ENCODE measurements at places on chromosomes 5 and 9. TPM values are rescaled to one million over a fixed set of nuclear protein-coding genes. Genes with fewer than 3 reads are reported as not detected.

Gene CDKN2B
- total RNA-seq: 1.8 TPM

DNA sequence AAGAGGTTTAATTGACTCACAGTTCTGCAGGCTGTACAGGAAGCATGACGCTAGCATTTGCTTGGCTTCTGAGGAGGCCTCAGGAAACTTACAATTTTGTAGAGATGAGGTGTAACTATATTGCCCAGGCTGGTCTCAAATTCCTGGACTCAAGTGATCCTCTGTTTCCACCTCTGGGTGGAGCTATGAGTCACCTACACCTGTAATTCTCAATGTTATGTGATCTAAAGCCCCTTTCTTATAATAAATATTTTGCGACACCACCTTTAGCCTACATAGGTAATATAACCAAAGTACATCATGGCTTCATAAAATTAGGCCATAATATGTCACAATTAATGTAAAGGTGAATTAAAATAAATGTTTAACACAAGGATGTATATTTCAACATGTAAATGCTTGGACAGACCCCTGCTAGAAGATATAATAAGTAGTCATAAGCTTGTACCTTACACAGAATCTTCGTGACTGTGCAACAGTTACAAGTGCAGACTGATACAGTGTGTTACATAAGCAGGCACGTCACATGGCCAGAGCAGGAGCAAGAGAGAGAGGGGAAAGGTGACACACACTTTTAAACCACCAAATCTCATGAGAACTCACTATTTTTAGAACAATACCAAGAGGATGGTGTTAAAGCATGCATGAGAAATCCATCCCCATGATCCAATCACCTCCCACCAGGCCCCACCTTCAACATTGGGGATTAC is 29.8 kb upstream of the SPINK4 start:
- DNase-seq: no peak

DNA sequence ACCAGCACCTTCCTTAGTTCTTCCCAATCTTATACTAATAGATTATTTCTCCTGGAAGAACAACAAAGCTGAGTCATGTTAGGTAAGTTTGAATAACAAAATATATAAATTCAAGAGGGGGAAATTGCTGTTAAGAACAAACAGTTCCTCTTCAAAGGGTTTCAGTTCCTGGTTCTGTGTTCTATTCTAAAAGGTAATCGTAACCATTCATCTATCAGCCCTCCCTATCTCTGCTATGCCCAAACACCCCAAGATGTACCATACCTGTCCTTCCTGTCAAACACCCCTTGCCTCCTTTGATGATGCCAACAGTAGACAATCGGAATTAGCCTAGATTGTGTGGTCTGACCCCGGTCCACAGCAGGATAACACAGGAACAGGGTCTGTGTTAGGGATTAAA is 4.2 kb upstream of the RNF180 start:
- DNase-seq: no peak

DNA sequence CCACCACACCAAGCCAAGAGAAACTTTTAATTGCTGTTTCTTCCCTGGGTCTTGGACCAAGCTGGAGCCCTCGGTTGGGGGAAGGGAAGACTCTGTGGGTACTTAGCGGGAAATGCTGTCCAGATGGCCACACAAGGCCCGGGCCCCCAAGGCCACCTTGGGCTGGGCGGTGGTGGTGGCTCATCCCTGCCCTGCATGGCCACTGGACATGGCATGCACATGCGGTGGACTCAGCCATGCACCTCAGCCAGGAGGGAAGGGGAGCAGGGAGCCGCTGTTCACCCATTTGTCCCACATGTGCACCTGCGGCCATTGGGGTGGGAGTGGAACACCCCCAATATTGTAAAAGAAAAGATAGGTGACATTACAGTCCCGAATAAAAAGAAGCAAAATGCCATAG is 72.4 kb downstream of the RGMB start:
- no peak for DNase-seq

- no peak for DNase-seq
These were observed 16.1 kb downstream of the SLC45A2 start for GRCh38 chr5:33968211-33969005.

All from left ventricle myocardium superior (tissue), 1 donor.